ENCODE measurements at places on chromosomes 6 and 20.

GRCh38 chr6:146546443-146547043, 2.9 kb downstream of the RAB32 start:
- no peak for DNase-seq

GRCh38 chr6:51137777-51138176, 319.1 kb downstream of the TFAP2B start:
- no peak for DNase-seq

- DNase-seq = no peak
Measured at GRCh38 chr20:45117581-45117980, 2.6 kb upstream of the WFDC5 start.

DNA sequence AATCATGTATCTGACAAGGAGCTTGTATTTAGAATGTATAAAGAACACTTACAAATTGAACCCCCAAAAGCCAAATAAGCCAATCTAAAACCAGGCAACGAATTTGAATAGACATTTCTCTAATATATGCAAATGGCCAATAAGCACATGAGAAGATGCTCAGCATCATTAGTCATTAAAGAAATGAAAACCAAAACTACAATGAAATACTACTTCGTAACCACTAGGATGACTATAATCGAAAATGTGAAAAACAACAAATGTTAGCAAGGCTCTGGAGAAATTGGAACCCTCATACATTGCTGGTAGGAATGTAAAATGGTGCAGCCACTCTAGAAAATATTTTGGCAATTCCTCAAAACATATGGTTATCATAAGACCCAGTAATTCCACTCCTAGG, 105.8 kb upstream of the TOP1 start:
- no peak for DNase-seq

- DNase-seq = no peak
Measured at GRCh38 chr20:14727485-14728150, 390.2 kb upstream of the FLRT3 start.

- DNase-seq = no peak
Measured at GRCh38 chr6:13349811-13350506, 21.6 kb upstream of the TBC1D7 start.

DNA sequence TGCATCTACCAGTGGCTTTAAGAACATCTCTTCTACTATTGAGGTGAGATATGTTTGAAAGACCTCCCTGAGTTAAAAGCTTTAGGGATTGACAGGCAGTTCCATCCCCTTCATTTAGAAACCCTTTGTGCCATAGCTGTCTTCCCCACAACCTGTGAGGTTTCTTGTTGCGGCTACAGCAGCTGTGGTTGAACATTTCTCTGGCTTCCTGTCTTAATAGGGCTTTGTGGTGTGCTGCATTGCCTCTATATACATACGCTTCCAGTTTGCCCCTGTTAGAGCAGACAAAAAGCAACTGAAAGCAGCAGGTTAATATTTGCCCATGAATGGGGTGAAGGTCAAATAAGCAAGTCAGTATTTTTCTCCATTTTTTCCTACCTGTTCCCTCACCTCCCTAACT, 210.2 kb downstream of the TMEM200A start:
- DNase-seq = no peak

- no peak for DNase-seq
Measured at GRCh38 chr6:56749632-56750151, 107.0 kb upstream of the DST start.
